ENCODE measurements at places on chromosomes 2 and 18. TPM values are rescaled to one million over a fixed set of nuclear protein-coding genes. Genes with fewer than 3 reads are reported as not detected.

The C2orf78 gene
- not detected for total RNA-seq

The EML4 gene
- 134 TPM for total RNA-seq

The SLC4A5 gene
- 9.7 TPM for total RNA-seq

DNA sequence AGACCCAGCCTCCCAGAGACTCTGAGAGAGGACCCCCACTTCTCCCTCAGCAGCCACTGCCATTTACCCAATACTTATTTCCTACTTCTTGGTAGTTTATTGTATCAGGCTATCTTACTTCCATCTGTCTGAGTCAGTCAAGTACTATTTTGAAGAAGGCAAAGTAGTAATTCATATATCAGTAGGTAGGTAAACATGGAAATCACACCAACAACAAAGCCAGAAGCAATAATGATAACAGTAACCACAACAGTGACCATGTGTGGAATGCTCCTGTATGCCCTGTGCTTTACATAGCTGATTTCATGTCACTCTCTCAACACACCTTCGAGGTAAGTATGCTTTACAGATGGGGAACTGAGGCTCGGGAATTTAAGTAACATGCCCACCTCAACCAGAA is 173.0 kb downstream of the BCL11A start:
- DNase-seq = no peak

GRCh38 chr2:239866778-239867177 is 158.4 kb downstream of the NDUFA10 start:
- DNase-seq = no peak

GRCh38 chr2:114122930-114123329 is 233.0 kb downstream of the ACTR3 start:
- no peak for DNase-seq

DNA sequence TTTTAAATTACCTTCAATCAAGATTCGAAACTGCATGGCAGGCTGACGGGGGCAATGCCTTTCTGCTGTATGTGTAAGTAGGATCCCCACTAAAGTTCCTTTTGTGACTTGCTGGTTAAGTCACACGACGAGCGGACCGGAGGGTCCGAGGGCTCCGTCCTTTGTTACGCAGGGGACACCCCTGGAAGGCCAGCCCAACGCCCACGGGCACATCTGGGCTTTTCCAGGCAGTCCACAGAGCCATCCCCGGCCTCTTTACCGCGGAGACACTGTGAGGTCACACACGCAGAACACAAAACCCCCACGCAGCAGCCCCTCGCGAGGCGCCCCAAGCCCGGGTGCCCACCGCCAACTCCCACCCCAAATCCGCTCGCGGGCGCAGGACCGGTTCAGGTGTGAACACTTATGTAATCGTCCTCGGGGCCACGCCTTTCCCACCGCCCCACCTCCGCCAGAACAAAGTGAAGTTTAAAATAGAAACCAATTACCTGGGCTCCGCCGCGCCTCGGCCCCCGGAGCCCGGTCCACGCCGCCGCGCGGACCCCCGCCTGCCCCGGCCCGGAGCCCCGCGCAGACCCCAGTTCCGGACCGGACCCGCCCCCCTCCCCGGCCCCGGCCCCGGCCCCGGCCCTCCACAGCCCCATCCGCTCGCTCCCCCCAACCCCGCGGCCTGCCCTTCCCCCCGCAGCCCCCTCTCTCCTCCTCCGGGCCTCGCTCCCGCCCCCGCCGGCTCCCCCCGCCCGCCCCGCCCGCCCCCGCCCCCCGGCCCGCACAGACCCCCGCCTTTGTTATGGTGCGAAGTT is 4.2 kb downstream of the ZNF516 start:
- peak; percentile 75 for DNase-seq

- peak; percentile 32 for DNase-seq
Observed at GRCh38 chr2:48343571-48344440, 186.1 kb upstream of the STON1 start.

DNA sequence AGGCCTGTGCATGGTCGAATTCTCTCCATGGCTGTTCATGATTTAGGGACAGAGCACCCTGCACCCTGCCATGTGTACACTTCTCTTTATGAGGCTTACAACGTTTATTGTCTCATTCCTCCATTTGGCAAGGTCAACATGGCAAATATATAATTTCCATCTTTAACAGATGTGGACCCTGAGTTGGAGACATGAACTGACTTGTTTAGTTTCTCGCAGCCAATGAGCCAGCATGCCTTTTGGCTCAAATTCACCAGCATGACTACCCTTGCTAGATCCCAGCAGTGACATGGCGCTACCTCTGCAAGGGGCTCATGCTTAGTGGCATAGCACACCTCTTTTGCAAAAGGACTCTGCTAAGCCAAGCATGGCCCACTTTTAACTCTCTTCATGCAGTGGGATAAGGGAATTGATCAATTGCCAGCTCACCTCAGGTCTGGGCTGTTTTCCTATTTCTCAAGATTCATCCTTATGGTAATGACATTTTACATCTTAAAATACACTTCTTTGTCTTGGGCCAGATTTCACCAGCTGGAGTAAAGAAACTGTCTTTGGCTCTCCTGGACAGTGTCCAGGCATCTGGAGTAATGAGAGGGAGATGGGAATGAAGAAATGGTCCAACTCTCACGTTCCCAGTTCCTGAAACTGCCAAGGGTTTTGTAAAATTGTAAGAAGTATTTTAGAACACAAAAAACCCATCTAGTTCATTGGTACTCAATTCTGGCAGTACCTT is 159.5 kb downstream of the SETBP1 start:
- DNase-seq = no peak

- no peak for DNase-seq
Observed at GRCh38 chr2:159639071-159639470, 22.7 kb upstream of the BAZ2B start.

DNA sequence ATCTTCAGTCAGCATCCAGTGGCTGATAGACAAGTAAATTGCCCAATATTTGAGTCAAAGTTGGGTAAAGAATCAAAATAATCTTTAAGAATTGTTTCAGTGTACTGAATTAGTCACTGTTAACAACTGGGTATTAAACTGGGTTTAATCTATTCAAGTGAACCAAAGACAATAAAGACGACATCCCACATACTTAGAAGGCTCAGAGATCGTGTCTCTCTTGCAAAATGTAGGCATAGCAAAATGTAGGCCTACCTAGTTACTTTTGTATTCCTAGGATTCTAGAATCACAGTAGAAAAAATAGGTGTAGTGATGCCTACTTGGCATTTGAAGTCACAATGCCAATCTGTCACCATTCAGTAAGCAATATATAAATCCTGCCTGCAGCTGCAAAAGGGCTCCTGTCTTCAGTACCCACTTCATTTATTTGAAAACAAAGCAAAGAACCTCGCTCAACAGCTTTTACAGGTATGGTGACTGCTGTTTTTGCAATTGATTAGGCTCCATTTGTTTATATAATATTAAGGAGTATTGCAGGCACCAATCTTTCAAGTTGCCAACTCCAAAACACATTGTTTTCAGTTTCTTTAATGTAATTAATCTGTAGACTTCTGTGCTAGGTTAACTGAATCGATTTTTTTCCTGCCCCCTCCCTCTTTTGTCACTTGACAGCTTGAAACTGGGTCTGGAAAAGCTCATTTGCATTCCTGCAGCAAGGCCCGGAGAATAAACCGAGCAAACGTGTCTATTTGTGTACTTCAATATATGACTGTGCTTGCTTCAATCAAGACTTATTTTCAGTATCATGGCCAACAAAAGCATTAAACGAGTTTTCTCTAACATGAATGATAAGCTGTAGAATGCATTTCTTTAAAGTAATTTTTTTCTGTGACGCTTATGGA is 1074.9 kb downstream of the TDRD15 start:
- no peak for DNase-seq

DNA sequence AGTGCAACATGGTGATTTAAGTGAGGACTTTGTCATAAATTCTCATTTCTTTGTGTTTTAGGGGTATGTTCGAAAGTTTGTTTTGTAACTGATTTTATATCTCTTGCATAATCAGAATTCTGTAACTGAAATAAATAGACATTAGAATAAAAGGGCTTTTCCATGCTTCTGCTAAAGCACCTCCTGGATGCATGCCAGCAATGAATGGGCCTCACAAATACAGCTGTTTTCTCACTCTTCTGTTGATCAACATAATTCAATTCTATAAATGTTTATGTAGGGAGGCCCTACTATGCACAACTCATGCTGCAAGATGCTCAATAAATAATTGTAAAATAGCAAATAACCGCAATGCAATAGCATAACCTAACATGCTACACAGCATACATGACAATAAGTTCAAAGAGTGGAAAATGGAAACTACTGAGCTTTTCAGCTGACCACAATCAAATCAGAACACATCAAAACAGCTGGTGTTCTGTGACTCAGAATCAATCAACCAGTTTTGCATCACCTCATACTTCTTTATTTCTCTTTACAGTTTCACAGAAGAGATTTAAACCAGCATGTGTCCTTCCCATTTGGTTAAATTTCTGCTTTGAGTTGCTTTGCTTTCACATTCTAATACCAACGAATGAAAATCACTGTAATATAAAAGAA is 11.0 kb downstream of the CDH7 start:
- DNase-seq = no peak

- no peak for DNase-seq
Observed at GRCh38 chr2:86249579-86250391, 50.5 kb downstream of the MRPL35 start.

DNA sequence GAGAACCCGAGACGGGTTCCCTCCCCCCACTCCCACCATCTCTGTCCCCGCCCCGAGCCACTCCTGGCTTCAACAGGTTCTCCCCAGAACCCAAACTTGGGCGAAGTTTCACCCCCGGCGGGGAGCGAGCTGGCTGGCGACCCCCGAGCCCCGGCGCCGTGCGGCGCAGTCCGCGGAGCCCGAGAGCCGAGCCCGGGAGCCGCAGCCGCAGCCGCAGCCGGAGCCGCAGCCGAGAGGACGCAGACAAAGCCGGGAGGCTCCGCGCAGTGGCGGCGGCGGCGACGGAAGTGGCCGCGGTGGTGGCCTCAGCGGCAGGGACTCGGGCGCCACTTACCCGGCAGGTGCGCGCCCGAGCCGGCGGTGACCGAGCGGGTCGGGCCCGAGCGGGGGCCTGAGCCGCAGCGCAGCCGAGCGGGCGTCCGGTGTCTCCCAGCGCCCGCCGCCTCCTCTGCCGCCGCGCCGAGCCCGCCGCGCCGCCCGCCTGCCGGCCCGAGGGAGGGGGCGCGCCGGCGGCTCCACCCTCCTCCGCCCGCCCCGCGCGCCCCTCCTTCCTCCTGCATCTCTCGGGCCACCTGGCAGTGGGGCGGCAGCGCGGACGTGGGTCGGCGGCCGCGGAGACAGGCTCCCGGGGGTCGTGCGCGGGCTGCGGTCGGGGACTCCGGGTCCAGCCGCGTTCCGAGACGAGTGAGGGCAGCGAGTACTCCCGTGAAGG is at the start of gene ECEL1:
Gene ECEL1 (minus strand): TSS at position 450 of the 712 bp plus-strand sequence. CDS start 1,181 bp downstream, outside the sequence.
- no peak for DNase-seq
